ENCODE measurements at places on chromosomes 1 and 21.
A peak's percentile ranks its signal among the peaks of the same experiment; 100 is the strongest.

GRCh38 chr1:22406722-22407495 lies 44.7 kb upstream of the ZBTB40 start:
- DNase-seq, result no peak

DNA sequence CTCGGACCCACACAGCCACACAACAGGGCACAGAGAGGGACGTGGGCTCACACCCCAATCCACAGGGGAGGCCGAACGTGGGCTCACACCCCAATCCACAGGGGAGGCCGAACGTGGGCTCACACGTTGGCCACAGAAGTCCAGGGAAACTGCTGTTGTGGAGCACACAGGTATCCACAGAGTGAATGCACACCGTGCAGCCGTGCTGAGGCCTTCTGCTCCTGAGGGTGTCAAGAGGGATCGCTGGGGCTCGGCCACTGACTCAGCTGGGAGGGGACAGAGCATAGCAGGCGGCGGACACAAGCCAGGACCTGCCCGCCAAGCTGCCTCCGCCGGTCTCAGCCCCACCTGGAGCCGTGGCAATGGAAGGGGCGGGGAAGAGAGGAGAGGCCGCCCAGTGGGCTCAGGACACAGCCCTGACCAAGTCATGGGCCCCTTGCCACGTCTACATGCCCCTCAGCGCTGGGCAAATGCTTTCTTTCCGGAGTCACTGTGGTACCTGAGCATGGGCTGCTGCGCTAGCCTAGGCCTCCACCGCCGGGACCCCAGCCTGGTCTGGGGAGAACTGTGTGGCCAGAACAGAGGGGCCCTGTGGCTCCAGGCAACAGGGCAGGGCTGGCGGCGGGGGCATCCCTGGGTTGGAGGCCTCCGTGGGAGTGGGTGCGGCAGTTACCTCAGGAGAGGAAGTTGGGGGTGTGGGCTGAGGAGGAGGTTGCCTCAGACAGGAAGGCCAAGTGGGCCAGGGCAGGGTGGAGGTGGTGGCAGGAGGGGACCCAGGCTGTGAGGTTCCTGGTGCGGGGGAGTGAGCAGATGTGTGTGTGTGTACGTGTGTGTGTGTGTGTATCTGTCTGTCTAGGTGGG lies 1.2 kb downstream of the SYTL1 start:
- no peak for DNase-seq

DNA sequence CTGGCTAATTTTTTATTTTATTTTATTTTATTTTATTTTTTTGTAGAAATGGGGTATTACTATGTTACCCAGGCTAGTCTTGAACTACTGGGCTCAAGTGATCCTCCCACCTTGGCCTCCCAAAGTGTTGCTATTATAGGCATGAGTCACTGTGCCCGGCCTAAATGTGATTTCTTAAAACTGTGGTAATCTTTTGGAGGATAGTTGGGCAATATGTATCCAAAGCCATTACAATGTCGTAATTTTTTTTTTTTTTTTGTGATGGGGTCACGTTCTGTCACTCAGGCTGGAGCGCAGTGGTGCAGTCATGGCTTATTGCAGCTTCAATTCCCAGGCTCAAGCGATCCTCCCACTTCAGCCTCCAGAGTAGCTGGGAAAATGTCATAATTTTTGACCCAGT lies 14.2 kb downstream of the ETV3L start:
- DNase-seq, result no peak

DNA sequence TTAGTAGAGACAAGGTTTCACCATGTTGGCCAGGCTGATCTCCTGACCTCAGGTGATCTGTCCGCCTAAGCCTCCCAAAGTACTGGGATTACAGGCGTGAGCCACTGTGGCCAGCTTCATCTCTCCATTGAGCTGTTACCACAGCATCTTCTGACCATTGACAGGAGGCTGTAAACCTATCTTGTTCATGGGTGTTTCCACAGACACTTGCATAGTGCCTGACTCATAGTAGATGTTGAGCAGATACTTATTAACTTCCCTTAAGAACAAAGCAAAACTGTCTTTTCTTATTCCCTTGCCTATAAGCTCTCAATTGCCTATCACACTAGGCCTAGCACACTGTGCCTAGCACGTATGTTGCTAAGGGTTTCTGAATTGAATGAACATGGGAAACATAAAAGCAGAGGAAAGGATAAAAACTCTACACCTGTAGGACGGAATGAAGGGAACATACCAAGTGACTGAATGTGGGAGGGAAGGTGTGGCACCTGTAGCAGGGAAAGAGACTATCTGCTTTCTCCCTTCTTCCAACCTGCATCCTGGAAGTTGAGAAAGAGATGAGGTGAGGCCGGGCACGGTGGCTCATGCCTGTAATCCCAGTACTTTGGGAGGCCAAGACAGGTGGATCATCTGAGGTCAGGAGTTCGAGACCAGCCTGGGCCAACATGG lies 1.2 kb upstream of the C1orf54 start:
- DNase-seq, result no peak

DNA sequence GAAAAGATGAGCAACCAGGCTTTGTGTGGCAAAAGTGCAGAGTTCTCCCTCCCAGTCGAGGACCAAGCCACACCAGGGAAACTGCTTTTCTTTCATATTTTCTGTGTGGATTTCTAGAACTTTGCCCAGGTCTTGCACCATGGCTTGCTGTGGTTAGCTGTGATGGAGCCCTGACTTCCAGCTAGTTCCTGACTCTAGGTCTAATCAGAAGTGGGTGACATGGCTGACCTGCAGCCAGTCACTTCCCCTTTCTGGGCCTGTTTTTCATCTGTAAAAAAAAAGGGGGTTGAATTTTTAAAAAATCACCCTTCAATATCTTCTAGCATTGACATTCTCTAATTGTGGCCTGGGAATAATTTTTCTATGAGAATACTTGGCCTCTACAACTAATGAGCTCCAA lies 491.2 kb upstream of the USP24 start:
- DNase-seq, result no peak

DNA sequence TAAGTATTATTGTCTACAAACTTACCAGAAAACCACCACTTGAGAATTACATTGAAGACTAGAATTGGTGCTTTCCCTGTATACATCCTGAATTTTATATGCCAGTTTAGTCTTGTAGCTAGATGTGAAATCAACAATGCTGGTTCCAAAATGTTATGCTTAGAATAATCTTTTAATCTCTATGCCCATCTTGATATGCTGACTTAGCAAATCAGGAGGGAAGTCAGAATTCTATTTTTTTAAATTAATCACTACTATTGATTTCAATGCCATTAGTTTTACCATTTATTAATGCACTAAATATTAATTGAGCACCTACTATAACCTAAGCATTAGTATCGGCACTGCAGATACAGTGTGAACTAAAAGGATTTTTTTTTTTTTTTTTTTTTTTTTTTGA lies 641.6 kb upstream of the ADGRL4 start:
- no peak for DNase-seq

DNA sequence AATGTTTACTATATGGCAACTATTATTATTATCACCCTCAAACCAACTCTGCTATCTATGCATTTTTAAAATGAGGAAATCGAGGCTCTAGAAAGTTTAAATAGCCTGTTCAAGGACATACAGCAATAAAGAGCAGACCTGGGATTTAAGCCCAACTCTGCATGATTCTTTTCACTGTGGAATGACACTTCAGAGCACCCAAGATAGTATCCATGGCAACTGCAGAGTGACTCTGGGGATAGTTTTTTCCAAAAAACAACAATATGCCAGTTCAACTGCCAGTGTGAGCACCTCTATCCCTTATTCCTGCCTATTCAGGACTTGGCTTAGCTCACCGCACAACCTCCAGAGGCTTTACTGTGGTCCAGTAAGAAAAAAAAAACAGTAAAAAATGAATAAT lies 293.9 kb downstream of the BRINP2 start:
- no peak for DNase-seq

GRCh38 chr1:2288816-2289536 lies 60.9 kb downstream of the SKI start:
- no peak for DNase-seq

DNA sequence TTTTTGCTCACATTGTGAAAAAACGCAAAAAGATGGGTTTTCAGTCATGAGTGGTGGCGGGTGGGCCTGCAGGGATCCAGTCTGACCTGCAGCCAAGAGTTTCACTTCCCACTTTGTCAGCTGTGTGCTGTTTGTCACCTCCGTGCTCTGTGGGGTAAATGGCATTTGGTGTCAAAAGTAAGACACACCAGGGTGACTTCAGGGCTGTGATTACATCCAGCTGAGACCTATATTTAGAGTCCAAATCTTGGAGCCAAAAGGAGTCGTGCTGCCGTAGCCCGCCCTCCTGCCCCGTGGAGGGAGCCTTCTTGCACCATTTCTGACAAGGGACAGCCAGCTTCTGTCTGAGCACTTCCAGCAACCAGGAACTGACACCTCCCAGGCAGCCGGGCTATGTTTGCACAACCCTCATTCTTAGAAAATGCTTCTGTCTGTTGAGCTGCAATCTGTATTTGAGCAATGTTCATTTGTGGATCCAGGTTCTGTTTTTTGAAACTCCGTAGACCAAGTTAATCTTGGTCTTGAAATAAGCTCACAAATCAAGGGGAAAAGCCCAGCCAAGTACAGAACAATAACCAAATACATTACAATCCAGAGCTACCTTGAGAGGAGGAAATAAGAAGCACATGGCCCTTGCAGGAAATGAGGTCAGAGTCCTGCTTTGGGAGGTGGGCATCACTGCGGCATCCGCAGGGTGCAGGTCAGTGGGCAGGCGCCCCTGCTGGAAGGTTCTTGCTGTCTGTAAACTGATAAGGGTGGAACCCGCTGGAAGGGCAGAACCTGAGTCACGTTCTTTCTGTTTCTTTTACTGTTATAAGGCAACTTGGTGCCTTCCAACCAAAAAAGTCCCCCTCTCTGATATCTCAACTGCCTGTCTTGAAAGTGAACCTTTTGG lies 14.4 kb downstream of the ABCG1 start:
- peak; percentile 28 for DNase-seq

DNA sequence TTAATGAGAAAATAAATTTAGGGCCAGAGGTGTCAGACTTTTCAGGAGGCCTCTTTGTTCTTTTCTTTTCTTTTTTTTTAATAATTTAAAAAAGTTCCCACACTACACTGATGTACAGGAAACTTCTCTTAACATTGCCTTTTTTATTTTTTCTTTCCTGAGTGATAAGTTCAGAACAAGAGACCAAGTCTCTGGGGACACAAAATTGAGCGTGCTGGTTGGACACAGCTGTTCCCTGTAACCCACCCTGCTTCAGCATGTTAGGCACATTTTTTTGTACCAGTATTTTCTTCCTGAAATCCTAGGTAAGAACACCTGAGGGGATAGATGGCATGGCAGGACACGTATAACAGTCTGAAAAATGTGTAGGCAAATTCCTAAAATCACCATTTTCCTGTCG lies 50.1 kb downstream of the PBX1 start:
- DNase-seq, result no peak

DNA sequence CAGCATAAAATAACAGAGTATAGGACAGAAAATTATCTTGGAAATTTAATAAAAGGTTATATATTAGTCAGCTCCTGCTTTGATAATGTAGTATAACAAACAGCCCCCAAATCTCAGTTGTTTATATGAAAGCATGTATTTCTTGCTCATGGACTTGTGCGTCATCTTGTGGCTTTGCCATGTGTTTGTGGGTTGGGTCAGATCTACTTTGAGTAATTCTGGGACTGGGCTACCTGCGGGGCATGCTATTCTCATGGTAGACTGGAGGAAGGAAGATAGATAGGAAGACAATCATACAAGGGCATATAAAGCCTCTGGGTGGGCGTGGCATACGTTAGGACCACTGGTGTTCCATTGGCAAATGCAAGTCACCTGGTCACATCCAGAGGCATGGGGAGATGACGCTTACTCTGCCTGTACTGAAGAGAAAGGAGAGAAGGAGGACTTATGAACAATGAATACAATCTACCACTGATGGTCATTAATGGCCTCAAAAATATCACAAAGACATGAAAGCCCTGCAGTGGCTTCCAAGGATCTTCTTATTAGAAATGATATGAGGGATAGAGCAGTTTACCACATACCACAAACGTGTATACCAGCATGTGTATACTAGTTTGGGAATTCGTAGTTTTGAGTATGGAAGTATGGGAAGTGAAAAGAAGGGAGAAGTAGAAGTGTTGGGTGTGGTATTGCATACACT lies 267.0 kb downstream of the DISC1 start:
- DNase-seq, result no peak

DNA sequence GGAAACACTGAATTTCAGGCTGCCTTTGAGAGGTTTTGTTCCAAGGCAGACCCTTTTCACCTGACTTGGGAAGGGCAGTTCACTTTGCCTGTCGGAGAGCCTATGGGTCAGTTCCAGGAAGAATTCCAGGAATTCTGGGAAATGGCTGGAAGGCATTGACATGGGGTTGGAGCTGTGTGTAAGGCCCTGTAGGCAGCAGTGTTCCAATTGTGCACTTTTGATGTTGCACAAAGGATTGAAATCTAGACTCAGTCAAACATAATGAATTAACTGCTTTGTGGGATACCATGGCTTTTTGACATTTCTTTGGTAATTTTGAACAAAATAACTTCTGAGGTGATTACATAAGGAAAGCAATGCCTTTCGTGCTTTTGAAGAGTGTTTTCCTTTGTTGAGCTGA lies 184.6 kb downstream of the SDCCAG8 start:
- no peak for DNase-seq

DNA sequence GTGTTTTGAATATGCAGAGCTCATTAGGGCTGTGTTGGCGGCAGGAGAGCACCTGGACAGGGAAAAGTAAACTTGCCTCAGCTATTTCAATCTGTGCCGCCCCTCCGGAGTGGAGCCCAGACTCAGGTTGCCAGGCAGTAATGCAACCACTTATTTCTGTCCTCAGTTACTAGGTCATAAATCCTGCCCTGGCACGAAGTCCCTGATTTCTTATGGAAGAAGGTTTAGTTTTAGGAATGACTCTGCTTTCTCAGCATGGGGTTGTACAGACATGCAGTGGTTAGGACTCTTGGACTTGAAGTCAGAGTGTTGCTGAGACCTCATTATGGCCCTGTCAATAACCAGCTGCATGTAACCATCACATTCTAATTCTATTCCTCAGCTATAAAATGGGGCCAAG lies 98.3 kb upstream of the FGGY start:
- no peak for DNase-seq

GRCh38 chr1:116329524-116330341 lies 43.3 kb upstream of the ATP1A1 start:
- DNase-seq, result no peak

- no peak for DNase-seq
These were observed 112.2 kb downstream of the GALNT2 start for GRCh38 chr1:230179249-230179648.

DNA sequence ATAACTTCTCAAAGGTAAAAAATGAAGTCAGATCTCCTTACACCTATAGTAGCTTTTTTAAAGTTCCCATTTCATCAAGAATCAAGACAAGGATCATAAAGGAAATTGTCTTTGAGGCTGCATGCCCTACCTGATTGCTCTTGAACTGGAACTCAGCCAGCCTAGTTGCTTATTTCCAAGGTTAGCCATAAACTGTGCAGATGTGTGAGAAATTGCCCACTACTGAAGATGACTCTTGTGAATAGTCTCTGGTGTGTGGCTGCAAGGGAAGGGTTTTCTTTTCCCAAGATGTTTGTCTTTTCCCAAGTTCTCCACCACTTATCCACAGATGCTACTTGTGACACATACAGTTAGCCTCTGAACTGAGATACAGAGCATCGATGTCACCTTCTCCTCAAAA lies 81.7 kb upstream of the DUSP10 start:
- DNase-seq, result no peak

GRCh38 chr1:147853391-147853790 lies 49.2 kb upstream of the GJA8 start:
- no peak for DNase-seq

- DNase-seq, result peak; percentile 27
These were observed 10.5 kb upstream of the UCK2 start for GRCh38 chr1:165816826-165817497.
